ENCODE measurements at places on chromosomes 7 and 10.

DNA sequence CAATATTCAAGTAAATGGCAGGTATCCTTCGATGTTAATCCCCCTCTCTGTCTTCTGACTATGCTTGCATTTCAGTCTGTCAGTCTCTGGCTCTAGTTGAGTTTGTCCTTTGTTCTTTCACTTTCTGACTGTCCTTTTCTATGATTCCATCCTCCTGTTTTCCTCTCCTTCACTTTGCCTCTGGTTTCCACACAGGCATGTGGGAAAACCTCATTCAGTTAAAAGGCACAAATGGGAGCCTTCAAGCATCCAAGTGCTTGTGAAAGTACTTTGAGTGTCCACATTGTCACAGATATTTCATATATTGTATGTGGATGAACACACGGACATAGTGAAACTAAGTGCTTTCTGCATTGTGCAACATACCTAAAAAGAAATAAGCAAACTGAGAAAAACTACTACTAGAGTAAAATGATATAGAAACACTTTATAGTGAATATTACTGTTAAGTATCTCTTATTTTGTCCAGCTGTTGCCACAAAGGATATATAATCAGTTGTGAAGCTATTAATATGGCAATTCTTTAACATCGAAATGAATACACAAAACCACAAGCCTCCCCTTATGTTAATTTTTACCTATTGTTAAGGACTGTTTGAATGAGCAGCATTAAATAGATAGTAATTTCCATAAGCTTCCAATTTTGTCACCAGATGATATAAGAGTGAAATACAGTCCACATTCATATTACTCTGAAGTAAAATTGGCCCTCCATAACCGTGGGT lies 71.7 kb downstream of the NRBF2 start:
- no peak for DNase-seq

DNA sequence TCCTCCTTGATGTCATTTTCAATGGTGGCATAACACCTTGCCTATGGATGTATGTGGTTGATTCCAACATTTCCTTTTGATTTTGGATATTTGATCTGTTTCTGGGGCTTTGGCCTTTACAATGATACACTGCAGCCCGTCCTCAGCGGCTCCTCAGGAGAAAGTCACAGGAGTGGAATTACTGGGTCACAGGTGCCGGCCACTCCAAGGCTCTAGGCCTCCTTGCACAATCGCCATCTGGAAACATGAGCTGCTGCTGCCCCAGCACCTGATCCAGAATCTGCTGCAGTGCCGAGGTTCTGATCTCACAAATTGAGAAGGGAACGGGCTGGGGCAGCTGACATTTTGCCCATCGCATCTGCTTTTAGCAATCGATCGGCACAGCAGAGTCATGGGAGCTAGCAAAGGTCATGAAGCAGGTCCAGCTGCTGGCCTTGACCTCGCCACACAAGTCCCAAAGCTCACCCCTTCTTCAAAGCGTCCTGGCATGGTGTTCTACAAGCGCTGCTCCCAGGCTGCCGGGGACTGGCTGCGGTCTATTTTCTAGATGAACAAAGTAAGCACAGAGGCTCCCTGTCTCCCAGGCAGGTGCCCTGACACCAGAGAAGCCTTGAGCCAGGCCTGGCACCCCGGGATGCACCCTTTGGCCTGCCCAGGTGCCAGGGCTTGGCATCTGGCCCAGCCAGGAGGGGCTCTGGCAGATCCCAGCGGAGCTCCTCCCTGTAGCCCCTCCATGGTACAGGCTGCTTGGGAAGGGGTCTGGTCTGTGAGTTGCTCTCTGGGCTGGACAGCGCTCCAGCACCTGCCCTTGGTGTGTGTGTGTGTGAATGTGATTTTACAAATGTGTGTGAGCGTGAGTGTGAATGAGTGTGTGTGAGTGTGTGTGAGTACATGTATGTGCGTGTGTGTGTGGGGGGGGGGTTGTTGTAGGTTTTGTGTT lies 201.8 kb downstream of the GLRX3 start:
- DNase-seq, result no peak

- DNase-seq, result no peak
Observed at GRCh38 chr10:14483417-14483816, 152.7 kb upstream of the FRMD4A start.

DNA sequence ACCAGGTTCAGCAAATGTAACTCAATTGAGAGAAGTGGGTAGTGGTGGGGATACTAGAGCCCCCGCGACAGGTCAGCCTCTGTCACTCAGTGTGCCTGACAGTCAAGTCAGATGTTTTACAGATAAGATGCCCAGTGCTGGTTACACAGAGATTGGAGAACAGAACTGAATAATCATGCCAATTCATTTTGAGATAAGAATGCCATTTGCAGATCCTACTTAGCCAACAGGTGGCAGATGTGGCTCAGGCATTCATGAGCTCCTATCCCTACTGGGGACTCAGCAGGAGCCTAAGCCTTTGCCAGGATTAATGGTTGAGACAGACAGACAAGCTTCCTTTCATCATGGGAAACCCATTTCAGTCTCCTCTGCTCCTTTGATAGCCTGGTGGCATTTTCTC lies 137.8 kb downstream of the MAPK8 start:
- no peak for DNase-seq

DNA sequence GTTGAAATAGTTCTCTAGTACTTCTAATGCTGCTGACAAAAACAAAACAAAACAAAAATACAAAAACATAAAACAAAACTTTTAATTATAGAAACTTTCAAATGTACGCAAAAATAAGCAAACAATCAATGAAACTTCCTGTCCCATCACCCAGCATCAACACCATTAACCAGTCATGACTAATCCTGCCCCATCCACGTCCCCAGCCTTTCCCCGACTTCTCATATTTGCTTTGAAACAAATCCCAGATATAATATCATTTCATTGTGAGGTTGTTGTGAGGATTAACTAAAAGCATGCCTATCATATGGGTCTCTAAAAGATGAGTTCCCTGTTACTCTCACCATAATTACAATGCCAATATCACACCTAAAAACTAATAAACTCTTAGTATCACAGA lies 55.7 kb downstream of the CSTF2T start:
- DNase-seq, result no peak

GRCh38 chr7:132709971-132710567 lies 133.8 kb upstream of the PLXNA4 start:
- DNase-seq, result peak; percentile 29

Measured in activated CD4-positive, alpha-beta T cell treated with anti-CD3 and anti-CD28 coated beads for 36 hours (primary cell).